Activated T-cell treated with anti-CD3 and anti-CD28 coated beads for 24 hours (primary cell): ENCODE measurements at places on chromosomes 7 and 10.

- no peak for DNase-seq
Observed at GRCh38 chr10:38054361-38054797, 39.8 kb upstream of the ZNF37A start.

GRCh38 chr10:104807581-104808310 is 166.7 kb downstream of the SORCS3 start:
- no peak for DNase-seq

- no peak for DNase-seq
Observed at GRCh38 chr10:77421591-77421990, 216.0 kb downstream of the KCNMA1 start.

DNA sequence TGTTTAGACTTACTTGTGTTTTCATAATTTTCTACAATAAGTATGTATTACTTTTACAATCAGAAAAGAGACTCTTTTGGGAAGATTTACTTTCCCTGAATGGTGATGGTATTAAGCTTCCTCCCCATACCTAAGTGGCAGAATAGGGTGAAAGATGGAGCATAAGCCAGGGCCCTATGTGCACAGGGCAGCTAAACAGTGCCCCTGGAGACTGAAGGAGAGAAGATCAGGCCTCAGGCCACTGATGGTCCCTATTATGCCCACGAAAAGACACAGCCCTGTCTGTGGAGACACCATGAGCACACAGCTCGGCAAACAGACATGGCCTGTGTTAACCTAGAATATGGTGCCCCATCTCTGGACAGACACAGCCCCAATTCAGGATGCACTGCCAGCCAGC is 139.4 kb downstream of the OAT start:
- no peak for DNase-seq

DNA sequence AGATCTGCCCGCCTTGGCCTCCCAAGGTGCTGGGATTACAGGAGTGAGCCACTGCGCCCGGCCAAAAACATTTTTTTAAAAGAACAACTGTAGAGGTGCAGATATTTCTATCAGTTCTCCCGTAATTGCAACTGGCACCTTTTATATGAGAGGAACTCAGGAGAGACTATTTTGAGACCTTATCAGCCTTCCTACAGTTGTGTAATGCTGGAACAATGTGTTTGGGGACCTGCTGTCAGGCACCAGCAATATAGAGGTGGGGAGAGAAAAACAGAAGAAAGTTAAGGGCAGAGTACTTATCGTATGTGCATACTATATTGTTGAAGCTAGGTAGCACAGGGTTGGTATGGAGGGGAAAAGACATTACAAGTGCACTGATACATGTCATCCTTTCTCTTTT is 343.8 kb upstream of the ANKRD30A start:
- no peak for DNase-seq
